NCI-H2171 treated with DMSO at 0.1 percent for 48 hours (cell line): ENCODE measurements at places on chromosomes 16 and 17.

- no peak for DNase-seq
These were observed 221.2 kb downstream of the CDH13 start for GRCh38 chr16:82848013-82848412.

GRCh38 chr17:64259426-64259825 lies 3.6 kb downstream of the TEX2 start:
- DNase-seq, result no peak

DNA sequence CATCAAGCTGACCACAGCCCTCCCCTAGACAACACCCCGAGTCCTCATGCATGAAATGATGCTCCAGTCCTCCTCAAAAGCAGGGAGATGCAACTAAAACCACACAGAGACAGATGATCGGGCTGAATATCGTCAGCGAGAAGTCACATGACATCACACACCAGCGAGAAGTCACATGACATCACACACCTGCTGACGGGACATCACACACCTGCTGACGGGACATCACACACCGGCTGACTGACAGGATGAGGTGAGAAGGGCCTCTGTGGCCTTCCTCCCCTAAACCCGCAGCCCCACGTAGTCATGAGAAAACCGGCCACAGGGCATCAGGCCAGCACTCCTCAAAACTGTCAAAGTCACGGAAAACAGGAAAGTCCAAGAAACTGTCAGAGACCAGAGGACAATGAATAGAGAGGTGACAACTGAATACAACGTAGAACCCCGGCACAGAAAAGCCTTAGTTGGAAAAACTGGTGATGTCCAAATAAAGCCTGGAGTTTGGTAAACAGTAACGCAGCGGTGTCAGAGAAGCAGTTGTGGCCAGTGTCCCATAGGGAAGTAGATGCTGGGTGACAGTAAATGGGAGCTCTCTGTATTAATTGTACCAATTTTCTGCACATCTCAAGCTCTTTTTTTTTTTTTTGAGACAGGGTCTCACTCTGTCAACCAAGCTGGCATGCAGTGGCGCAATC lies 14.3 kb downstream of the LITAF start:
- no peak for DNase-seq

DNA sequence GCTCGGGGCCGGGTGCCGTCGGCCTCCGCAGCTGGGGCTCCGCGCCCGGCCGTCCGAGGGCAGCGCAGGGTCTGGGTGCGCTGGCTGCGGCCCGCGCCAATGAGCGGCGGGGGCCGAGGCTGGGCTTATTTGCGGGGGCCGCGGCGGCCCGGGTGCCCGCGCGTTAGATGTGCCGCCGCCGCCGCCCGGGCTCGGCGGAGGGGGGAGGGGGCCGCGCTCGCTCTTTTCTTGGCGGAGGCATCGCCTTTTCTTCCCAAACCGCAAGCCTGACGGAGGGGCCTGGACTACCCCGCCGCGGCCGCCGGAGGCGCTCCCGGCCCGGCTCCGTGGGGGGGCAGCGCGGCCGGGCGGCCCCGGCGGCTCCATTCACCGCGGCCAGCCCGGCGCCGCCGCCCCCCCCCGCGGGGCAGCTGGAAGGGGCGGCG lies at the start of gene NOTUM:
NOTUM (minus strand) TSS at position 101 of the 425 bp plus-strand sequence. CDS start 278 bp downstream, outside the sequence.
- peak; percentile 16 for DNase-seq

DNA sequence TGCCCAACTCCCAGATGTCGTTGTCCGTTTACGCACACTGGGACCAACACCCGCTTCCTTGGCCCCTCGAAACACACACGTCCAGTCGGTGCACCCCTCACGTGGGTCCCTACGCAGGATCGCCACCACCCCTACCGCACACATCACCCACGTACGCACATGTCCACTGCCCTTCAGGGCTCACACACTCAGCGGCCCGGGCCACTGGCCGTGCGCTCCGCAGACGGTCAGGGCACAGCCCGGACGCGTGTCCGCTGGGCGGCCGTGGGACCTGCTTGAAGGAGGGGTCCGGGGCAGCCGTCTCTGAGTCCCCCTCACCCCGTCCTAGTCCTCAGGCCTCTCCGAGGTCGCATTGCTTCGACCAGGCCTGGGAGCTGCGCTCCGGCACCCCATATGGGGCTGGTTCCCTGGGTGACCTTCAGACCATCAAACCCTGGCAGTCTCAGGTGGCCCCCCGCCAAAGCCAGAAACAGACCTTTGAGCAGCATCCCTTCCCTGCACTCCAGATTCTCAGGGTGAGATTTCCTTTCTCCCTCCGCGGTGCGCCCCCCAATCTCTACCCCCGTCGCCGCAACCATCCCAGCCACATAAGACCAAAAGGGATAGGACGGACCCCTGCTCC lies 914 bp upstream of the GPRC5B start:
- DNase-seq, result no peak

DNA sequence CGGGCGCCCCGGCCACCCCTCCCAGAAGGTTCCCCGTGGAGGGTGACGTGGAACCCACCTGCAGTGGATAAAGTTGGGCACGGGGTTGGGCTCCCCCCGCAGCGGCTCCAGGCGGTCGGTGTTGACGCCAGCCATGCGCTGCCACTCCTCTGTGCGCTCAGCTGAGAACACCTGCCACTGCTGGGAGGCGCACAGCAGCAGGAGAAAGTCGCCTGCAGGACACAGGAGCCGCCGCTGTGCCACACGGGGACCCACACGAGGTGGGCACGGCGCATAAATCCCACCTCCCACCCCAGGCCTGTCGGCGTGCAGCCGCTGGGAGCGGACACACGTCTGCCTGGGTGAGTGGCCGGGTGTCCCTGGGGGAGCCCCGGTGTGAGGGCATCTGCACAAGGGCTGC lies 20.7 kb downstream of the CTU2 start:
- no peak for DNase-seq

DNA sequence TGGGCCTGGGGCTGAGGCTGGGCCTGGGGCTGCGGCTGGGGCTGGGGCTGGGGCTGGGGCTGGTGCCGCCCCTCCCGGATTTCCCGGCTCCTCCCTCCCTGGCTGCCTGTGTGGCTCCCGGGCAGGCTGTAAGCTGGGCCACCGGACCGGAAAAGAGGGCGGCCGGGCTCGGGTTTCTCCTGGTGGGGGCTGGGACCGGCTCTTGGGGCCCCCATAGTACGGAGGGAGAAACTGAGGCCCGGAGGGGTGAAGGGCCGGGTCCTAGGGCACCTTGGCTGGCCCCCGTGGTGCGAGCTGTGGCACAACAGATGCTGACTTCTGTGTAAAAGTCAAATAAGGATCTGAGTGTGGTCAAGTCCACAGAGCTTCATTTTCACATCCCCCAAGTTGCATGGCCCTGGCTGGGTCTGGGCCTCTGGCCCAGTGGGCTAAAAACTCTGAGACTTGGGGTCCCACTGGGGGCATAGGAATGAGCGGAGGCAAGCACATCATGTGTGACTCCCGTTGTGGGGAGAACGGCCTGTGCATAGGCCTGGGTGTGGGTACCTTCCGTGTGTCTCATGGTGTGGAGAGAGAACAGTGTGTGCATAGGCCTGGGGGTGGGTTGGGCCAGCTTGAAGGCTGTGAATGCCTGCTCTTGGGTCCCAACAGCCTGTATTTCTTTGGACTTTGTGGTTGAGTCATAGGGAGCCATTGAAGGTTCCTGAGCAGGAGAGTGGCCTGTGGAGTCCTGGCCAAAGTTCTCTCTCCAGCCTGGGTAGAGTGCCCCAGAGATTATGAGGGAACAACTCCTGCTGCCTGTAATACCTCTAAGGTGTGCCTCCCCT lies 123.9 kb upstream of the CIBAR2 start:
- no peak for DNase-seq
